ENCODE measurements at places on chromosomes 7 and 10.

GRCh38 chr10:126409821-126410220 is 21.5 kb upstream of the ADAM12 start:
- no peak for DNase-seq

DNA sequence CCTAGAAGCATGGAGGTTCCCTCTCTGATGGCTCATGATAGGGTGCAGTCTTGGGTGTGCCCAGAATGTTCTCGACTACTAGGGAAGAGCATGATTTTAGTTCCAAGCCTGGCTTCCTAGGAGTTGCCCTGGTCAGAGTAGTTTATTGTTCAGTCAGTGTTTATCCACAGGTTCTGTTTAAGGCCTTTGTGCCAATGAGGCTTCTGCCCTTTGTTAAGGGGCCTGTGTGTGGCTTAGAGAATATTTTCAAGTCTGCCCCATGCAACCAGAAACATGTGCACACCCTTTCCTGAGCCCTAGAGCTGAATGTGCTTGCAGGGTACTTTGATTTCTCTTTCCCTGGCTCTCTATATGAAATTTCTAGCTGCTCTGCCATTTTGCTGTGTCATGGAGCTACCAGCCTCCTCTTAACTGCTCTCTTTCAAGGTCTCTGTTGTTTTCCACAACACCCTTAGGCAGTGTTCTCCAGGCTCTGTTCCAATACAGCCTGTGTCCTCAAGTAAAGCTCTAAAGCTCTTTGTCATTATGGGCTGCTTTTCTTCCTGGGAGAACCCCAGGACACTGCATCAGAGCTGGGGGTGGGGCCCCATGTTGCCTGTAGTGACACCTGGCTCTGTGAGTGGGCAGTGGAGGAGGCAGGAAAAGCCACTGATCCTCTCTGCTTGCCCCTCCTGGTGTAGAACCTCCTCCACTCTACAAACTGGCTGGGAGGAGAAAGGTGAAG is 34.1 kb upstream of the TSPAN33 start:
- no peak for DNase-seq

DNA sequence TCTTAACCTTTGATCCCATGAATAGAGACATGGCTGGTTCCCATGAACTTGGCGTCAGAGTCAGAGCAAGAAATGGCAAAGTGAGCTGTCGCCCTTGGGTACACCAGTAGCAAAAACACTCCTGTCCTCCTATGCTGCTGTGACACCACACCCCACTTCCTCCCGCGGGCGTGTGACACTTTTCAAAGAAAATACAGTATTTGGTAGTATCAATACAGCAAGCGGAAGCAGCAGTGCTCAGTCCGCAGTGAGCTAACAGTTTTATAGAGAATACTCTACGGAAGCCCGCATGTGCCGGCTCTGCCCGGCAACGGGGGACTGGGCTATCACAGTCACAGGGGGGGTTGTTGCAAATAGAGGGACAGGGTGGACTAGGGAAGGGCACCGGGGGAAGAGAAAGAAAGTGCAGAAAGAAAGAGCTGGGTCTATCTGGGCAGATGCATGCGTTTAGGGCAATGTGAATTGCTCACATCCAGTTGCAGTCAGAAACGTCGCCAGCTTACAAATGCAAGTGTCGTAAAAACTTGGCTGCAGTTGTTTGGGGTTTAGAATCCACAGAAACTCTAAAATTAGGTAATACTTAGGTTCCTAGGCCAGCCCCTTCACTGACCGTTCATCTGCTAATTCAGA is 49.8 kb downstream of the PRKCQ start:
- no peak for DNase-seq

DNA sequence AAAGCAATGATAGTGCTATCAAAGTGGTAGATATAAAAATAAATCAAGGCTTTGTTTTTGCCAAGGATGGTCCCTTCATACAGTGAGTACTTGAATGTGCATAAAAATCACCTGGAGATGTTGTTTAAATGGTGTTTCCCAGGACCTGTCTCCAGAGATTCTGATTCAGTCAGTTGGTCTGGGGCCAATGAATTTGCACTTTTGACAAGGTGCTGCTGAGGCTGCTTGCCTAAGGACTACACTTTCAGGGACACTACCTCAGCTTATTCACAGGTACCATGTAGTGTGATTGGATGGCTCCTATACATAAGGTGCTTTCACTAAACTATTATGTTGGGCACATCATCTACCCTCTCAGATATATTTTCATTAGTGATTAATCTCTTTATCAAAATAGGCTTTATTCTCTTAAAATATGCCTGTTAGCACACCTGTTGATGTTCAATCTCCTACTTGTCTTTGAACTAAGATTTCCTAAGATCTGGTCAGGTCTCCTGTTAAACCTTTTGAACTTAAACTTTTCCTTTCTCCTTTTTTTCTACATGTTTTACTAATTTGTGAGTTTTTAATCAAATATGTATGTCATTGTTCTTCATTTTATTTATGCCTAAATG is 24.3 kb downstream of the CAPZA2 start:
- DNase-seq, result no peak

GRCh38 chr10:30026080-30026479 is 33.3 kb downstream of the JCAD start:
- no peak for DNase-seq
